ENCODE measurements at places on chromosomes 4 and X.
A peak's percentile ranks its signal among the peaks of the same experiment; 100 is the strongest.

DNA sequence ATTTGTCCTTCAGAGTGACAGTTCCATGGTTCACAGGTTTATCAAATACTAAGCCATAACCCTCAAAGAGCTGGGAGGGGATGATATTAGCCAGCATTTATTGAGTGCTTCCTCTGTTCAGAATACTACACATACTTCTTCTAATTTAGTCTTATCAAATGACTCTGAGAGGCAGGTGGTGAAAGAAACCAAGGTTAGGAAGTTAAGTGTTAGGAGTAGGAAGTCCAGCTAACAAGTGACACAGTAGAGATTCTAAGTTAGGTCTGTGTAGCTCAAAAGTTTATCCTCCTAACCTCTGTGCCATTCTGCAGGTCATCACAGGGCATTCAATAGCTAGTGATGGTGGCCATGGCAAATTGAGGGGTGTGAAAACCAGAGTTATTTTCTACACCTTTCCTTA lies 198.3 kb upstream of the MID1 start:
- no peak for DNase-seq

DNA sequence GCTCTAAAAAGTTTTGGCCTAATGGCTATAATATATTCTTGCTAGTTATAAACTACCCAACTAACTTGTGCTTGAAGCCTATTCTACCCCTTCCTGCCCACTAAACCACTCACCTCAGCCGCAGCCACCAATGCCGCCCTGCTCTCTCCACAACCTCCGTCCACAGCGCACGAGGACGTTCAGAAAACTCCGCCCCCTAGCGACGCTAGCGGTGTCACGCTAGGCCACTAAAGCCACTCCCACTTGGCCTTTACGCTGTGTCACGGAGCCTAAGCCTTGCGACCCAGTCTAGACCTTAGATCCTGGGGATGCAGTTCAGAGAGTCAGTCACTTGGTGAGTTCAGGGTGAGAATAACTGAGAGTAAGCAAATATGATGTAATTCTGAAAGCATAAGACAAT lies at the start of gene TEX11:
Gene TEX11 (minus strand): TSS at position 171 of the 400 bp plus-strand sequence. CDS start 922 bp downstream, outside the sequence.
- no peak for DNase-seq

DNA sequence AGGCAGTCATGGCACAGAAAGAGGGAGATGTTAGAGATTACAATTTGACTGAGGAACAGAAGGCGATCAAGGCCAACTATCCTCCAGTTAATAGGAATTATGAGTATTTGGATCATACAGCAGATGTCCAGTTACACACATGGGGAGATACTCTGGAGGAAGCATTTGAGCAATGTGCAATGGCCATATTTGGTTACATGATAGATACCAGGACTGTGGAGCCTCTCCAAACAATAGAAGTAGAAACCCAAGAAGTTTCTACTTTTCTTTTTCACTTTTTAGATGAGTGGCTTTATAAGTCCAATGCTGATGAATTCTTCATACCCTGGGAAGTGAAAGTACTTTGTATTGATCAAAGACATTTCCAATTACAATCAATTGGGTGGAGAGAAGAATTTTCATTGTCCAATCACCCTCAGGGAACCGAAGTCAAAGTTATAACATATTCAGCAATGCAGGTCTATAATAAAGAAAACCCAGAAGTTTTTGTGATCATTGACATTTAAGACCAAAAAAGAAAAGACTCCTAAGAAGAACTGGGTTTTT lies 139.1 kb downstream of the MAB21L2 start:
- DNase-seq = no peak

DNA sequence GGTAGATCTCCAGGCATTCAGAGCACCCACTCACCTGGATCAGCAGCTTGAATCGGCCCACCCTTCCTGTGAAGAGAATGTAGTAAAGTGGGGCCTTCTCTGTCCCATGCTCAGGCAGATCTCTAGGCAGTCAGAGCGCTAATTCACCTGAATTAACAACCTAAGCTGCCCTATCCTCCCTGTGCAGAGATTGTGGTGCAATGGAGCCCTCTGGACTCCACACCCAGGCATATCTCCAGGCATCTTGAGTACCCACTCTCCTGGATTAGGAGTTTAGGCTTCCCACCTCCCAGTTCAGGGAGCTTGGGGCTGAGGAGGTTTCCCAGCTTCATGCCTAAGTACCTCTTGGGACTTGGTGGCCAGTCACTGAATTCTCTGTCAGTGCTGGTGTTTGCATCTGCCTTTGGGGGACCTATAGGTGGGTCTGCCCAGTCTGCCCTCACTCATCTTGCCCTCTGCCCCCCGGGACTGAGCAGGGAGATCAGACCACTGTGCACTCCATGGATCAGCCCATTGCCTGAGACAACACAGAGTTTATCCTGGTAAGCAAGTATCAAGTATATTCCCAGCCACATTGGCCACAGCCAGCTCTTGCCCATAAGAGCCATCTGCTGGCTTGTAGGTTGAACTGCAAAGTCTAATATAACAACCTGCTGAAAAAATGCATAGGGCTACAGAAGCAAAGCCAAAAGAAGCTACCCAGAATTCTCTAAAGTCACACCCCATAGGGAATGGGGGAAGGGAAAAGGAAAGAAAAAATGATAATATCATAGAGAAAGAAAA lies 372.9 kb downstream of the KLHL13 start:
- peak; percentile 4 for DNase-seq

GRCh38 chr4:69835766-69836165 lies 24.2 kb downstream of the SULT1E1 start:
- no peak for DNase-seq

DNA sequence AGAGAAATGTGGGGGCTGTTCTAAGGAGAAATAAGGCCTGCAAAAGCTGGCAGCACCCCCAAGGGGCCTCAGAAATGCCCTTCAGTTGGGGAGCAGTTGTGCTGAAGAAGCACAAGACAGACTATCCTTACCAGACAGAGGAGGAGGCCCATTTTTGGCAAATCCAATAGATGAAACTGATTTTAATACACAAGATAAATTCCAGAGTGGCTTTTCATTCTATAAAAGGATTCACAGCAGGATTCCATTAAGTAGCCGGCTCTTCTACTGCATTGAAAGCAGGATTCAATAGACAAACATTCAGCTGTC lies 8.1 kb downstream of the SEPTIN6 start:
- DNase-seq = no peak

DNA sequence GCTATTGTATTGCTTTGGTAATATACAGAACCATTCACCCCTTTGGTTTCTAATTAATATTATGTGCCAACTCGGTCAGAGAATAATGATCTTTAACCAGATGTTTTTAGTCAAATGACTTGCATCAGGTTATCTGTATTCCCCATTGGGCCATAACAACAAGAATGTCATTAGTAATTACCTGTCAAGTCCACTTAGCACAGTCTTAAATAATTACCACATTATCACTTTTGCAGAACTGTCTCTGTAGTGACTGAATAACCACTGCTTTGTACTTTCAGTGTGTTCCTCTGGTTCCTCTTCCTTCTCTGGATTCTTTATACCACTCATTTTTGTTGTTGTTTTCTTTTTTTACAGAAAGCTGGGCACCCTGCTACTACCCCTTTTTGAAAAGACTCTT lies 257.7 kb upstream of the SPOCK3 start:
- DNase-seq = no peak

DNA sequence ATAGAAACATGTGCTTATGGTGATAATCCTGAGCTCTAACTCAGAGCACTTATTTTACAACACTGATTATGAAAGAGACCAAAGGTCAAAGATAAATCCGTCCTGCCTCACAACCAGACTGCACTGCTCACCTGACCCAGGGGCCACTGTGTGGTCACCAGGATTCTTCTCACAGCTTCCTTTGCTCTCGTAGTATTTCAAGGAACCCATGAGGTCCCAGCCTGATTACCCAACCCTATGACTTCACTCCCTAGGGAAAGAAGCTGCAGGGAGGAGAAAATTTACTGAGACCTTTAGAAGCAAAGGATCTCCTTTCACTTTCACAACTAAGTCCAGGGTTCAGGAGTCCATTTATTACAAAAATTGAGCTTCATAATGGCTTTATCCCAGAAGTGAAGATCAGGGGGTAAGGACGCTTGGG lies 9.6 kb downstream of the SLC25A5 start:
- DNase-seq = no peak

All from NCI-H510A treated with DMSO at 0.1 percent for 48 hours (cell line).